ENCODE measurements at places on chromosomes 1 and 21.

- H3K4me1 ChIP-seq, result no peaks in the 10 kb centered on the region
- H3K4me3 ChIP-seq, result no peak overlapping the region
- no peaks in the 10 kb centered on the region for H3K36me3 ChIP-seq
- peaks cover 4% of the 10 kb centered on the region for H3K27me3 ChIP-seq
Measured at GRCh38 chr1:91440847-91441246, 36.2 kb upstream of the HFM1 start.

DNA sequence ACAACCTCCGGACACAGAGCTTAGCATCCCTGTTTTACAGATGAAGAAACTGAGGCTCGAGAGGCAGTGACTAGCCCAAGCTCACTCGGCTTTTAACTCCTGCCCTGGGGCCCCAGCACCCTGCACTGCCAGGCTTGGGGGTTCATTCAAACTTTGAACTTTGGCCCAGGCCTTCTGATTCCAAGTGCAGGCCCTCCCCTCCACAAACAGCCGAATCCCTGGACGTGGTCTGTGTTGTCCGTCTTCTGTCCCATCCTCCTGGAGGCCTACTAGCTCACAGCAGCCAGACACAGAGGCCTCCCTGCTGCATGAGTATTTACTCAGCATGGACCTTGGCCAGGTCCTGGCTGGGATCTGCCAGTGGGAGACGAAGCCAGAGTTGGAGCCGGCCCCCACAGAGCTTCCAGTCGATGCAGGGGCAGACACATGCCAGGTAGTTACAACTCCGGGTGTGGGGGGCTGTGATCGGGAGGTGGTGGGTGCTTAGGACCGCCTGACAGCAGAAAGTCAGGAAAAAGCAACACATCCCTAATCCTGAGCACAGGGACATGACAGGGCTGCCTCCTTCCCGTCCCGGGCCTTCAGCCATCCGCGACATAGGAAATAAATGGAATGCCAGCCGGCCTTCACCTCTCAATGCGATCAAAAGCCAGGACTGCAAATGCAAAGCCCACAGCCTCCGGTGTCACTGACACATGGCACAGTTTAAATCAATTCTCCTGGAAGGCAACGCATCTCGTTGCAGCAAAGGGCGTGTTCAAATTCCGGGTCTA, 7.4 kb downstream of the IFFO2 start:
- H3K27me3 ChIP-seq, result peaks cover 17% of the 10 kb centered on the region
- peaks cover 86% of the 10 kb centered on the region for H3K4me1 ChIP-seq
- H3K36me3 ChIP-seq, result no peaks in the 10 kb centered on the region
- DNase-seq, result peak; percentile 35
- peak overlapping the region; percentile 62 for H3K4me3 ChIP-seq

DNA sequence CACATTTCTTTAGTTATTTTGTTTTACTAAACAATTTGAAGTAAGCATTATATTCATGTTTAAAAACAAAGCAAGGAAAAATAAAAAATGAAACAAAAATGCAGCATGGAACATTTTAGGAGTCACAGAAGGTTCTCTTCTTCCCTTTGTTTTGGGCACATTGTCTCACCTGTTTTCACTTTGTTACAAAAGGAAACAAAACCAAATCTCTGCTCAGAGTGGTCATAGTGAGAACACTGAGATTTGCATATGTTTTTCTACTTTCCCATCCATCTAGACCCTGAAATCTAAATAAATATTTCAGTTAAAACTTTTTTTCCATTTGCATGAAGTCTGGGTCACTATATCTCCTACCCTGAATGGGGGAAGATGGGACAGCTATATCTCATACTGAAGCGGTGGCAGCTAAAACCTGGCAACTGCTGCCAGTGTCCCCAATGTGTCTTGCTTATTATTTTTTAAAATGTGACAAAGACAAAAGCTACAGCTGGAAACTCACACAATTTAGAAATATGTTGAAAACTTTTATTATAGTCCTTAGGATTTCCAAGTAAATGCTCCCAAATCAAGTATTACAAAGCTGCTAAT, 3.5 kb downstream of the EXOC8 start:
- H3K36me3 ChIP-seq, result peaks cover 18% of the 10 kb centered on the region
- peaks cover 54% of the 10 kb centered on the region for H3K4me1 ChIP-seq
- H3K27me3 ChIP-seq, result peaks cover 5% of the 10 kb centered on the region
- H3K27ac ChIP-seq, result no peak overlapping the region

DNA sequence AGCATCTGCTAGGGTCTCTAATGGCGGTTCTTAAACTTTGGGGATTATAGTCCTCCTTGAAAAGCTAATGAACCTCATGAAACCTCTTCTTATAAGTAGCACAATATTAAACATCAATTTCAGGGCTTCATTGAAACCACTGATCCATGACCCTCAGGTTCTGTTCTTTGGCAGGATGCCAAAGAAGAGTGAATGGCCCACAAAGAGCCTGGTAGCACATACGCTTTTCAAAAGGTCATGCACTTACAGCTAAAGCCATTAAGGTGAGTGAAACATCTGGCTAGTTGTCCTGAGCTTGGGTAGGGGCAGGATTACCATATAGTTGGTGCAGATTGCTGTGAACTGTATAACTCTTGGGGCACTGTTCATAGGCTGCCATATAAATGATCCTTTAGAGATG, 42.3 kb downstream of the MDM4 start:
- no peak for DNase-seq
- no peak overlapping the region for H3K27ac ChIP-seq
- no peaks in the 10 kb centered on the region for H3K27me3 ChIP-seq
- H3K4me1 ChIP-seq, result peaks cover 6% of the 10 kb centered on the region
- no peak overlapping the region for H3K4me3 ChIP-seq

DNA sequence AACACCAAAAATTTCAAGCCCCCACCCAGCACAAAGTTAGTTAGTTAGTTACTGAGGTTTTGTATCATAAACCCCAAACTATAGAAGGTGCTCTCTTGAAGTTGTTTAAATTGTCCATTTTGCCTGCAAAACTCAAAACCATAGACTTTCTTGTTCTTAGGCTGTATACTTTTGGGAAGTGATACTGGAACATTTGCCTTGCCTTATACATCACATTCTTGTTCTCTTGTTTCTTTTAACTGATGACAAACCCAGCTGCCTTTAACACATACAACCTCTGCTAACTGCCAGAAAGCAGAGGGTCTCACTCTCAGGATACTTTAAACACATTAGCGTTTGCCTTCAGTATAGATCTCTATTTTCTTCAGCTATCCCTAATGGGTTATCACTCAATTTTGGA, 570.5 kb downstream of the MRPL39 start:
- no peak for DNase-seq
- H3K4me3 ChIP-seq, result no peak overlapping the region
- H3K27ac ChIP-seq, result no peak overlapping the region
- peaks cover 5% of the 10 kb centered on the region for H3K4me1 ChIP-seq

DNA sequence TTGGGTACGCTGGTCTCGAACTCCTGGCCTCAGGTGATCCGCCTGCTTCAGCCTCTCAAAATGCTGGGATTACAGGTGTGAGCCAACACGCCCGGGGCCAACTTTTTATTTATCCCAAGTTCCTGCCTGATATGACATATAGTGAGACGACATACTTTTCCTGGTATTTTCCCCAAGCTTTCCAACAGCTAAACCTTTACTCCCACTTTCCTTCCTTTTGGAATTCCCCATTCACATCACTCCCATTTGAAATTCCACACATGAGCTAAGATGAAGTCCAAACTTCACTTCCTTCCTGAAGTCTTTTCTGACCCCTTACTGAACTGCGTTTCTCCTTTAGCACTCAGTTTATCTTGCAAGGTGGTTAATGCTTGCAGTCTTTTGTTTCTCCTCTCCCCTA, 64.1 kb downstream of the S1PR1 start:
- peaks cover 69% of the 10 kb centered on the region for H3K4me1 ChIP-seq
- no peaks in the 10 kb centered on the region for H3K36me3 ChIP-seq
- peaks cover 8% of the 10 kb centered on the region for H3K27me3 ChIP-seq

DNA sequence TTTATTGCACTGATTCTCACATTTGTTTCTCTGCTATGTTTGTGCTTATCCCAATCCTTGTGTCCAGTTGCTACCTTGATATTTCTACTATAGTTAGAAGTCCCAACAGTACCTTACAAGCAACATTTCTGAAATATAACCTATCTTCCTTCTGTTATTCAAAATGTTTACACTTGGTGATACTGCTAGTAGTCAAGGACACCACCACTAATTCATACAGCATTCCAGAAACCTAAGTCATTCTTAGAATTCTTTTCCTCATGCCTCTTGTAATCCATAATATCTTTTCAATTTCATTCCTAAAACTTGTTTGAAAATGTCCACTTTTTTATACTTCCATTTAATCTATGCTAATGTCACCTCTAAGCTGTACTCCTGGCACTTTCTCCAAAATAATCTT, 2132.1 kb downstream of the NCAM2 start:
- no peak overlapping the region for H3K4me3 ChIP-seq
- DNase-seq, result no peak
- no peaks in the 10 kb centered on the region for H3K36me3 ChIP-seq
- H3K27ac ChIP-seq, result no peak overlapping the region
- H3K27me3 ChIP-seq, result no peaks in the 10 kb centered on the region

GRCh38 chr1:225882694-225883615, 775 bp upstream of the TMEM63A start:
- H3K27ac ChIP-seq, result no peak overlapping the region
- peak; percentile 59 for DNase-seq
- H3K27me3 ChIP-seq, result peaks cover 20% of the 10 kb centered on the region

DNA sequence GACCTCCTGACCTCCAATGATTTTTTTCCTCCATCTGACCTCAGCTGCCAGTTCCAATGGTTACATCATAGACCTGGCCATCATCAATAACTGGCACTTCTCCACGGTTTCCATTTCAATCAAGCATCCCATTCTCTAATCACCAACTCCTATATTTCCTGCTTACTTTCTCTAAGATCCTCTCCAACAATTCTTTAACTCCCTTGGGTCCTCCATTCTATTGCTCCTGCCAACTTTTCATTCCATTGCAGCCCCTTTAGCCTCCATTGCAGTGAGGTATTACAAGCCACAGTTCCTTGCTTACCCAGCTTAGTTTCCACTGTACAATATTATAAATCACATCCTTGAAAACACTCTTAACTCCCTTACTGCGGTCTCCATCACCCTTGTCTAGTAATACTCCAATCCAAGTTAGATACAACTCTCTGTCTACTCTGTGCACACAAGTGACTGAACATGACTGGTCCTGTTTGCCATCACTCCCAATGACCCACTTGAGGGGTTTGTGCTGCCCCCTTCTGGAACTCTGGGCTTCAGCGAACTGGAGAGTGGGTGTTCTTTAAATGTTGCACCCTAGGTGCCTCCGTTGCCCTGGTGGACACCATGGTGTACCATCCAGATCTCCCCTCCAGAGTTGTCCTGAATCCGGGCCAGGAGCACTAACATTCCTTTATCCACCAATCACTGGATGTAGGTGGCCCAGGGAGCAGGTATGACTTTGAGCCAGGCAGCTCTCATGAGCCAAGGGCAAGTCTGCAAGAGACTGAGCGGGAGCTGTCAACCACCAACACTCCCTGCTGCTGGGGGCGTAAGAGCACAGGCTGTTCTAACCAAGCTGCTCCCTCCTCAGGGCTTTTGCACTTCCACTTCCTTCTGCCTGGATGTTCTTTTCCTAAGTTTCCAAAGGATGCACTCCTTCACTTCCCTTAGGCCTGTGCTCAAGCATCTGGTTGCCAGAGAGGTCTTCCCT, 3.7 kb upstream of the FNDC7 start:
- no peaks in the 10 kb centered on the region for H3K36me3 ChIP-seq
- H3K27me3 ChIP-seq, result peaks cover 28% of the 10 kb centered on the region
- no peak overlapping the region for H3K4me3 ChIP-seq
- no peak for DNase-seq
- no peaks in the 10 kb centered on the region for H3K4me1 ChIP-seq

DNA sequence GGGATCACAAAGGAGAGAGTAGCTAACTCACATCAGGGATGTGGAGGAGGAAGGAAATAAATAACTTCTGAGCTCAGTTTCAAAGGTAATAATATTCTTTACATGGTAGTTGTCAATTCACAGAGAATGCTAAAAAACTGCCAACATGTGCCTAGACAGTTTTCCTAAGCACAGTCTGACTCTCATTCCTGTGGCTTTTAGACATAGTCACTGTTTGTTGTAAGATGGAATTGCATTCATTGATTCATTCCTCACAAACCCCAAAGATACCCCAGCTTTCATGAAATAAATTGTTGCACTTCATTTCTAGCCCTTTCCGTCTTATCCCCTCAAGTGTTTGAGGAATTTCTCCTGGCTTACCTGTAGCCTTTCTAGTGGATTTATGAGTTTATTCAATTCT, 263.9 kb downstream of the NTNG1 start:
- no peak overlapping the region for H3K27ac ChIP-seq
- no peak overlapping the region for H3K4me3 ChIP-seq
- peaks cover 6% of the 10 kb centered on the region for H3K27me3 ChIP-seq
- H3K4me1 ChIP-seq, result no peaks in the 10 kb centered on the region
- no peak for DNase-seq
- no peaks in the 10 kb centered on the region for H3K36me3 ChIP-seq

GRCh38 chr1:188065917-188066316, 1237.2 kb downstream of the PLA2G4A start:
- no peak for DNase-seq
- no peak overlapping the region for H3K4me3 ChIP-seq
- H3K4me1 ChIP-seq, result no peaks in the 10 kb centered on the region
- H3K27ac ChIP-seq, result no peak overlapping the region
- no peaks in the 10 kb centered on the region for H3K27me3 ChIP-seq

GRCh38 chr1:177200290-177200689, 29.5 kb downstream of the BRINP2 start:
- peaks cover 13% of the 10 kb centered on the region for H3K4me1 ChIP-seq
- H3K27ac ChIP-seq, result peak overlapping the region; percentile 46
- no peak for DNase-seq
- H3K4me3 ChIP-seq, result no peak overlapping the region
- no peaks in the 10 kb centered on the region for H3K27me3 ChIP-seq
- no peaks in the 10 kb centered on the region for H3K36me3 ChIP-seq

- peak within 1 kb of the TSS; percentile 83 for H3K4me3 ChIP-seq
- peaks cover 22% of the 10 kb centered on the region for H3K4me1 ChIP-seq
- H3K36me3 ChIP-seq, result no peaks in the 10 kb centered on the region
- DNase-seq, result peak; percentile 80
- H3K27ac ChIP-seq, result no peak within 1 kb of the TSS
- H3K27me3 ChIP-seq, result peaks cover under 1% of the 10 kb centered on the region
Measured at GRCh38 chr21:45542242-45542666, at the start of gene SLC19A1. Gene SLC19A1 (minus strand): TSS chr21:45542440. CDS start chr21:45537959, 4,481 bp downstream.

DNA sequence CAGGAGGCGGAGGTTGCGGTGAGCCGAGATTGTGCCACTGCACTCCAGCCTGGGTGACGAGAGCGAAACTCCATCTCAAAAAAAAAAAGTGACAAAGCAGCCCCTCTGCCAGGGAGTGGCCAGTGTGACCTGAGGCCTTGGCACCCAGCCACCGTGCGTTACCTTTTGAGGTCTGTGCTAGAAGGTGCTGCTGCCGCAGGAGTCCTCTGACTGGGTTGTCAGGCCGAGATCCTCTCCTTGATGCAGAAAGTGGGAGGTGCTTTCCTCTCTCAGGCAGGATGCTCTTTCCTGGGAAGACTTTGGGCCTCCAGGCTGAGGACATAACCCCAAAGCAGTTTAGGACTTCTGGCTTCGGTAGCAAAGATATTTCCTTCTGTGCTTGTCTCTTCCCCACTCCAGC, 280.5 kb upstream of the VAMP3 start:
- H3K27me3 ChIP-seq, result no peaks in the 10 kb centered on the region
- no peak for DNase-seq
- H3K27ac ChIP-seq, result peak overlapping the region; percentile 87
- H3K4me1 ChIP-seq, result peaks cover 53% of the 10 kb centered on the region
- H3K36me3 ChIP-seq, result no peaks in the 10 kb centered on the region

- H3K27me3 ChIP-seq, result peaks cover 10% of the 10 kb centered on the region
- H3K4me1 ChIP-seq, result no peaks in the 10 kb centered on the region
- H3K36me3 ChIP-seq, result no peaks in the 10 kb centered on the region
- no peak overlapping the region for H3K27ac ChIP-seq
Measured at GRCh38 chr1:170624146-170624545, 39.8 kb upstream of the PRRX1 start.

Data from nephron progenitor cell (in vitro differentiated cells).